Pulmonary artery endothelial cell (primary cell): ENCODE measurements at places on chromosomes 1 and 21. TPM values are rescaled to one million over a fixed set of nuclear protein-coding genes. Genes with fewer than 3 reads are reported as not detected.
A peak's percentile ranks its signal among the peaks of the same experiment; 100 is the strongest.

DNA sequence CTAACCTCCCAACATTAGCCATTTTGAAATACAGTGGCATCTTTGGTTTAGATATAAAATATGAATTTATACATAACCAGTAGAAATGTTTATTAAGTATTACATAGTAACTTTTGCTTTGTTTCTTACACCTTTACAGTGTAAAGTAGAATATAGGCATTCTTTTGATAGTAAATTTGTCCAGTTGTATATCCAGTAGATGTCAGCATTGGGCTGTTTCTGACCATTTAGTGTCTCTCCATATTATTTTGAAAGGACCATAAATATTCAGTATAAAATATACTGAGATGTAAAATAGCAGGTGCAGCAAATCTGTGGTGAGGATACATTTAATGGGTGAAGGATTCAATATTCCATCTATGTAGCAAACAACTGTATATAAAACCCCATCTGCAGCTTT lies 115.8 kb upstream of the ZRANB2 start:
- DNase-seq: no peak

DNA sequence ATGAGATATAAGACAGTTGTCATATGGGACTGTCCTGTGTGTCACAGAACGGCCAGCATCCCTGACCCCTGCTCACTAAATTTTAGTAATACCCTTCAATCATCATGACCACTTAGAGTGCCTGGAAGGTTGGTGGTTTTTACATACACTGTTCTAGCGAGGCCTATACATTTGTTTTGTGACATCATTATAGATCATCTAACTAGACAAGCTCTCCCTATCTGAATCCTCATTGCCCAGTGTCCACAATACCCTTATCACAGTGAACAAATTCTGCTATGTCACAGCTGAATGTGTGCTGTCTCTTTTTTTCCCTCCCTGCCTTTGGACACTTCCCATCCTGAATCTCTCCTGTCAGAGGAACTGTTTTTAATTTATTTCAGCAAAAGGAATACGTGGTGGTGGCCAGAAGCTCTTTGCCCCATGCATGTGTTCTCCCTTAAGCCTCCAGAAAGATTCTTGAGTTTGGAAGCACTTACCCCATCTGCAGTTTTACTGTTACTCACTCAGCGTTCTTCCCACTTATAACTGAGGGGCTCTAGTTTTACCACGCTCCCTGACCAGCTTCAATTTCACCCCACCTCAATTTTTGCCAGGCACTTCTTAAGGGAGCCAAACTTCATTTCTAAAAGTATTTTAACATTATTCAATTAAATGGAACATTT lies 70.3 kb downstream of the OLFML2B start:
- no peak for DNase-seq

- DNase-seq: peak; percentile 37
Observed at GRCh38 chr21:32370998-32371766, 21.6 kb downstream of the URB1 start.

TACSTD2 gene
- total RNA-seq: 0.79 and 15.8 TPM in 2 replicates
